ENCODE measurements at places on chromosomes 5 and 9.

- DNase-seq: no peak
Observed at GRCh38 chr9:18747595-18747994, 273.6 kb downstream of the ADAMTSL1 start.

GRCh38 chr9:78905986-78906755 lies 609.2 kb downstream of the PSAT1 start:
- no peak for DNase-seq

DNA sequence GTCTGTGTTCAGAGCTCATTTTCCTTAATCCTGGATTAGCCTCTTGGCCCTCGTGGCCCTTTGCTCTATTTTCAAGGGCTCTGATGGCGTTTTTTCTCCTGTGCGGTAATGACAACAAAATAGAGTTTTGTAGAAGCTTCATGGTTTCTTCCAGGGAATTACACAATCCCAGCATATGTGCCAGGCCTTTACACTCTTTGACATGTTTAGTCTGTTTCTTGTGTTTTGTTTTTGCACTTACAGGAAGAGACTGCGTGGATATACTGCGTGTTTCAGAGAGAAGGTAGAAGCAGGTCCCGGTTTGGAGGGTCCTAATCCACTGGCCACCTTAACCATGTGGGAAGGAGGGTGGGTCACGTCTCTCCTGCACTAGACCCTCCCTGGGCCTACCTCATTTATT lies 400.2 kb upstream of the IRX4 start:
- no peak for DNase-seq

GRCh38 chr9:97987487-97987886 lies 4.3 kb downstream of the ANP32B start:
- DNase-seq: no peak

DNA sequence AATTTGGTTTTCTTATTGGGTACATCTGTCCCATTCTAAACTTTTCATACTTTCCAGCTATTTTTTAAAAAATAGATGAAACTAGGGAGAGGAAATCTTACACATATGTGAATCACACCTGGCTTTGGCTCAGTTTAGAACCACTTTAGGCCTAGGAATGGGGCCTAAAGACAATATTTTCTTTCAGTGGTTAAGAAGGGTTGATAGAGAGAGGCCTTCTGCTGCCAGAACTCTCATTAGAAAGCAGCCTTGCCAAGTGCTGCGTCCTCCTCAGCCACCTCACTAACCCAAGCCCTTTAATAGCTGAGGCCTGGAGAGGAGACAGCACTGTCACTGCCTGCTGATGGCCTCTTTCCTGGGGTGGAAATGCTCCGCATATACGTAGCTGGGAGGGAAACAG lies 167.5 kb downstream of the SAXO1 start:
- no peak for DNase-seq

DNA sequence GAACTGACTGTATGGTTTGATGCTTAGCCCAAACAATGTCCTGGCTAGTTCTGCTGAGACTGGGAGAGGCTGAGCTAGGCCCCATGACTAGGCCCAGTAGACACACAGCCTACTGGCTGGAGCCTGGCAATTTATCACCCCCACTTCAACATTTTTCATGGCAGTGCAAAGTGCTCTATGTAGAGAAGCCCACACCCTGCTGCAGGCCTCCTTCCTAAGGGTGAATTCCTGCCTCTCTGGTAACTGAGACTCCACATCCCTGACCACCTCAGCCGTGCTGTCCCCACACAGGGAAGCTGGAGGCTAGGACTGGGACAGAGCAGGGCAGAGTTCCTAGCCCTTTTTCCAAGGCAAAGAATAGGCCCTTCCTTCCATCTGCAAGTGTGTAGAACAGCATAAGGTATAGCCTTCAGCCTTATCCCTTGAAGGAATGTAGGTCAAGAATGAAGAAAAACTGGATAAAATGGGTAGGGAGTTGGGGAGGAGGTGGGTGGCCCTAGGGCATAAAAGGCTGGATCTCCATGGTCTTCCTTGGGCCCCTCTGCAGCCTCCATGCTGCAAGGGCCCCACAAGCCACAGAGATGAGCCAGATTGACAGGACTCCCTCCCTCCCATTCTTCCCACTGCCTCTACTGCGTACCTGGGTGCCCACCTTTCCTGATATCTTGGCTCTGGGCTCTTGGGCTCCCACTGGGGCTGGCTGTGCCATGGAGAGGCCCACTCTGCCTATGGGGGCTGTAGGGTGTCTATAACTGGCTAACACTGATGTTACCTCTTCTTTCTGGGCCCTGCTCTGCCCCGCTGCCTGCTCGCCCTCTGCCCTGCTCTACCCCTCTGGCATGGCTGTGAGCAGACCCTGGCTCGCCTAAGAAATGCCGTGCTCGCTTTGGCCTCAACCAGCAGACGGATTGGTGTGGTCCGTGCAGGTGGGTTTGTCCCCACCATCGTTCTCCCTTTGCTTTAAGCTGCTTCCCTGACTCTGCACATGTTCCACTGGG lies 29.8 kb downstream of the TCF7 start:
- no peak for DNase-seq

GRCh38 chr5:156274453-156274852 lies 52.5 kb upstream of the SGCD start:
- DNase-seq: no peak

- no peak for DNase-seq
Observed at GRCh38 chr9:100856238-100856637, 172.3 kb upstream of the PLPPR1 start.

- DNase-seq: no peak
Observed at GRCh38 chr9:116099821-116100220, 53.8 kb upstream of the PAPPA start.

DNA sequence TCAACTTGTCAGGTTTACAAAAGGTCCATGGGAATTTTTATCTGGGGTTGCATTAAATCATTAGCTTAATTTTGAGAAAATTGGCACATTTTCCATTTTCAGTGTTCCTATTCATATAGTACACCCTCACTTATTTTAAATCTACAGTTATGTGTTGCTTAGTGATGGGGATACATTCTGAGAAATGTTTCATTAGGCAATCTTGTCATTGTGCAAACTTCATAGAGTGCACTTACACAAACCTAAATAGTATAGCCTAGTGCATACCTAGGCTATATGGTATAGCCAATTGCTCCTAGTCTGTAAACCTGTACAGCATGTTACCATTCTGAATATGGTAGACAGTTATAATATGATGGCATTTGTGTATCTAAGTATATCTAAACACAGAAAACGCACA lies 19.8 kb upstream of the FAM151B start:
- DNase-seq: no peak

All from SW 1271 (cell line).